ENCODE measurements at places on chromosomes 7 and 10.

- no peak for DNase-seq
These were observed 247.0 kb upstream of the FERD3L start for GRCh38 chr7:19392246-19392645.

- peak; percentile 5 for DNase-seq
These were observed 7.8 kb upstream of the ZYX start for GRCh38 chr7:143373255-143373794.

GRCh38 chr10:77036276-77036675 lies 601.3 kb downstream of the KCNMA1 start:
- no peak for DNase-seq

- no peak for DNase-seq
These were observed 43.5 kb downstream of the KMT2E start for GRCh38 chr7:105057472-105057871.

DNA sequence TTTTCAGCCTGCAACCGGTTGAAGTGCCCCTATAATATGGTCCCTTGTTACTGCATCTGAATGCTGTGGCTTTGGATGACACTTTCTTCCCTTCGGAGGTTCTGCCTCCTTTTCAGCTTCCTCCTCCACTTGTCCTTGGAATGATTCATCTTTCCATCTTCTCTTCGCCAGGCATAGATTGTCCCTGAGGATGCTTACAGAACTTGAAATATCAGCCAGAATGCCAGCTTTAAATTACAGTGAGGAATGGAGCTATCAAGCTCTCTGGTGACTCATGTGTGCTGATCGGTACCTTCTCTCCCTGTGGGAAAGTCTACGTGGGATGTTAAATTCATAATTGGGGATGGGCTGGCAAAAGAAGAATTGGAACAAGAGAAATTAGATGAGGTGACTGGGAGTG lies 45.9 kb upstream of the PDK4 start:
- DNase-seq: no peak

DNA sequence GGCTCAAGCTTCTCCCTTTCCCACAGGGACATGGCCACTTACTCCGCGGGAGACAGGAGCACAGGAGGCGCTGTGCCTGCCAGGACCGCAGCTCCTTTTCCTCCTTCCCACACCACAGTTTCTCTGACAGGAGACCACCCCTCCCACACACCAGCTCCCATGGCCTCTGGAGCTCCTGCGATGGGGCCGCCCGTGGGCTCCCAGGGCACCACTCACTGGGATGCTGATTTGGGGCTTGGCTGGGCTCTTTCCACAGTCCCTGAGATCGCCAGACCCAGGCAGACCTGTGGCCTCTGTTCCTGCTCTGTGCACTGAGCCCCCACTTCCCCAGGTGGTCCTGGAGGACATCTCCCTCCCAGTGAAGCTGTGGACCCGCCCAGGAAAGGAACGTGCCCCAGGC lies 226.9 kb upstream of the SHH start:
- no peak for DNase-seq

DNA sequence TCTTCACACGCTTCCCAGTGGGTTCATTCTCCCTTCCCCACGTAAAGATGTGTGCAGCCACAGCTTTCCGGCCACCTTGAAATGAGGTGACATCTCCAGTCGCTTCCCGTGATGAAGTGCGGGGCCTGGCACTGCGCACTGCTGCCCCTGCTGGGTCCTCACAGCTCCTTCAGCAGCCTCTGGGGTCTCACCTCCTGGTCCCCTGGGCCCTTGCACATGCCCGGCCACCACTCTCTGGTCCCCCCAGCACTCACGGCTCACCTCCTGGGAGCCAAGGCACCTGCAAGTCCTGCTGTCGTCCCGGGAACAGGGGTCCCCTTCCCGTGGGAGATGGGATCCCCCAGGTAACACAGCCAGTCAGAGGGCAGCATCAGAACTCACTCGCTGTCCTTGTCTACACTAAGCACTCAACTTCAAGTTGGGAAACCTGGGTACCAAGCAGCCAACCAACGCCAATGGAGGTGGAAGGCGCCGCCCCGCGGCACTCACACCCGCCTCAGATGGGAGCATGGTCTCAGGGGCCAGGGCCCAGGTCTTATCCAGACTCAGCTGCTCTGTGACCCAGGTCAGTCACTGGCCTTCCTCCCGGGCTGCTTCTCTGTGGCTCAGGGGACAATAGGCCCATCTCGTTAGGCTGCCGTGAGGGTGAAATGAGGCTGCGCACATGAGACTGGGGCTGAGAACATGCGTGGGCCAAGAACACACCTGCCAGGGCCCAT lies 176.2 kb downstream of the PTPRN2 start:
- no peak for DNase-seq

DNA sequence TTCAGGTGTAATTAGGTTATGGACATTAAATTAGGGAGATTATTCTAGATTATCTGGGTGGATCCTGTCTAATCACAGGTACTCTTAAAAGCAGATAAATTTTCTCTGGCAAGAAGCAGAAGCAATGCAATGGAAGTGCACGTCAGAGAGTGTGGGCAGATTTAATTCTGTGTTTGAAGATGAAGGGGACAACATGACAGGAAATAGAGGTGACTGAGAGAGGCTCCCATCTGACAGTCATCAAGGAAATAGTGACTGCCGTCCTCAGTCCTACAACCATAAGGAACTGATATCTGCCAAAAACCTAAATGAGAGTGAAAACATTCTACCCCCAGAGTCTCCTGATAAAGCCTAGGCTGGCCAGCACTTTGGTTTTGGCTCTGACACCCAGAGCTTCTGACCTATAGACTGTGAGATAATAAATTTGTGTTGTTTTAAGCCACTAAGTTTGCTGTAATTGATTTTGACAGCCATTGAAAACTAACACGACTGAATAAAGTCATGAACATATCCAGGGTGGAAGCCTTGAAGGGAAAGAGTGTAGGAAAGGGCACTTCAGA lies 30.5 kb upstream of the DDX50 start:
- no peak for DNase-seq

- no peak for DNase-seq
These were observed 11.2 kb downstream of the AVL9 start for GRCh38 chr7:32506266-32507054.

- DNase-seq: no peak
These were observed 6.5 kb downstream of the SAMD8 start for GRCh38 chr10:75117995-75118394.

GRCh38 chr7:151451156-151451555 lies 11.2 kb upstream of the CRYGN start:
- no peak for DNase-seq

DNA sequence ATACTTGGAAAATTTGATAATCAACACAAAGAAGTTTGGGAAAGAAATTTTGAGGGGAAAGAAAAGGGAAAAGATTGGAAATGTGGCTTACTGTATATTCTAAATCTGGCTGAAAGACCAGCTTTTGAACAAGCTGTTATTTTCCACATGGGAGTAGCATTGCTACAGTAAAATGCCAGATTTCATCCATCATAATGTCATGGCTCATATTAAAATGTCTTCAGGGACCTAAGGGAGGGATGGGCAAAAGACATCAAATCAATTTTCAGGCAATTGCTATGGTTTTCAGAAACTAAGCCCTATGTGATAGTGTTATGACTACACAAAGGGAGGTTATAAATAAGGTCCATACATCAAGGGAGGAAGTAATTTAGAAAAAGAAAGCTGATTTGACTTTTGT lies 1116.9 kb upstream of the CELF2 start:
- no peak for DNase-seq

GRCh38 chr10:101226491-101227428 lies 2.5 kb downstream of the LBX1 start:
- DNase-seq: no peak

DNA sequence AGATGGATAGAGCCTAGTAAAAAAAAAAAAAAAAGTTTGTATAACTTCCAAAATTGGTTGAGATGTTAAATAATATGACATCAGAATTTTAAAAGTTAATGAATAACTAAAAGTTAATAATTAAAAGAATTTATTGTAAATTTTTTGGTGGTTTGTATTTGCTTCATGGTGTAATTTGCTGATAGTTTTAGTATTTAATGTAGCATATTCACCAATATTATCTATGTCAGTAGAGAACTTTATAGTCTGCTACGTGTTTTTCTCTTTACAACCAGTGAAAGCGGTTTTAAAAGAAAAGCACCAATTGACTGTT lies 51.8 kb upstream of the STEAP4 start:
- no peak for DNase-seq

DNA sequence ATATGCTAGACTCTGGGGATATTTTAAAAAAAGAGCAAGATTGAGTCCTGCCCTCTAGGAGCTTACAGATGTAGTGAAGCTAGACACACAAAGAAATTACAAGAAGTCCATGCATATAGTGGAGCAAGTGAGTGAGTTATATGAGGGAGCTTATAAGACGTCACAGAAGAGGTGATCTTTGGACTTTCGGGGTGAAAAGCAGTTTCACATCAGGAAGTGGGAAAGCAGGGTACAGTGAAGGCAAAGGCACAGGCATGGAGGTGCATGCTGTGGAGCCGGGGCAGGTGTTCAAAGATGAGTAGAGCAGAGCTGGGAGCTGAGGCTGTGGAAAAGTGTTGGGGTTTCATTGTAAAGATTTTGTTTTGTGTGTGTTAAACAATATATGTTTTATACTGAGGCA lies 38.5 kb upstream of the EXOC6 start:
- DNase-seq: no peak

- no peak for DNase-seq
These were observed 2.6 kb downstream of the PPIF start for GRCh38 chr10:79349766-79350406.

DNA sequence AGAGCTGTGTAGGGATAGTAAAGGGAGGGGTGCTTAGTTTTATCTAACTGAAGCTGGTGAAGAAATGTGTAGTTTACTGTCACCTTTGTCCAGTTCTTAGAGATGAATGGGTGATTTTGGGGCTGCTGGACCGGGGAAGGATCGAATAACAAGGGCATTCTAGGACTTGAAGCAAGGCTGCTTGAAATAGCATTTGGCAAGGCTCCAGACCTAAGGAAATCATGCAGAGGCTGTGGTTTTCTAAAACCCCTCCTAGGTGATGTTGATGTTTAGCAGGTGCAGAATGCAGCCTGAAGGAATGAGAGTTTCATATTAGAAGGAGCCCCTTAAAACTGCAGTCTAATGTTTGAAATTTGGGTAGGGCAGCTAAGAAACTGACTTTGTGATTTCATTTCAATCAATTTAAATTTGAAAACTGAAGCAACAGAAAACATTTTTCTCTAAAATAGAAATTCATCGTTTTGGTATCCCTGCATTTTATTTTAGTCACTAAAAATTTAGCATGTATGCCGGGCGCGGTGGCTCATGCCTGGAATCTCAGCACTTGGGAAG lies 68.5 kb downstream of the TET1 start:
- DNase-seq: peak; percentile 10

- no peak for DNase-seq
These were observed 44.1 kb downstream of the HGF start for GRCh38 chr7:81725812-81726127.

DNA sequence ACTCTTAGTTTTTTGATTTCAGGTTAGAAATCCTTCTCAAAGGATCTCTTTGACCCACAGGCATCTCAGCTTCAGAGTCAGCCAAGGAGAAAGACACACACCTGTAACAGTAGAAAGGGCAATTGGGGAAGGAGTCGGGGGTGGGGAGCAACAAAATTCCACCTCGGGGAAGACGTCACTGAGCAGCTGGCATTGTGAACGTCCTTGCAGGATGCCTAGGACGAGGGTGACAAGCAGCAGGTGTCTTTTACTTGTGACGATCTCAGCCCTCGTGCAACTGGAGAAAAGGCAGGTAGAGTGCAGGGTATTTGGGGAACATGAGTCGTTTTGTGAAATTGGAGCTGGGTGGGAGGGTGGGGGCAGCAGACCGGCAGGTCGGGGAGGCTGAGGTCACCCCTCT lies 627.0 kb downstream of the ACTR3B start:
- no peak for DNase-seq

DNA sequence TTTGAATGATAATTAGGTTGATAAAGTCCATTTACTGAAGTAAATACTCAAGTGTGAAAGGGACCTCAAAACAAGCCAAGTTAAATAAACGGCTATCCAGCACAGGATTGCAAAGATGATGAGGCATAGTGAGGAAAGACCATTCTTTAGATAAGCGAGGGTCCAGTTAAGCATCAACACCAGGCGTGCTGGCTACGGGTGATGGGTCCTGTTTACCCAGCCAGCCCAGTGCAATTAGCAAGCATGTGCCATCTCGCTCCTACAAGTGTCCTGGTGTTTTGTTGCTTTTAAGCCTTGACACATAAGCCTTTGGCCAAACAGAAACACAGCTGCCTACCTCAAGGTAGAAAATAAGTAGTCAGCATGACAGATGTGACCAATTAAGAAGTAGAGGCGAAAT lies 7.1 kb downstream of the NEBL start:
- no peak for DNase-seq

DNA sequence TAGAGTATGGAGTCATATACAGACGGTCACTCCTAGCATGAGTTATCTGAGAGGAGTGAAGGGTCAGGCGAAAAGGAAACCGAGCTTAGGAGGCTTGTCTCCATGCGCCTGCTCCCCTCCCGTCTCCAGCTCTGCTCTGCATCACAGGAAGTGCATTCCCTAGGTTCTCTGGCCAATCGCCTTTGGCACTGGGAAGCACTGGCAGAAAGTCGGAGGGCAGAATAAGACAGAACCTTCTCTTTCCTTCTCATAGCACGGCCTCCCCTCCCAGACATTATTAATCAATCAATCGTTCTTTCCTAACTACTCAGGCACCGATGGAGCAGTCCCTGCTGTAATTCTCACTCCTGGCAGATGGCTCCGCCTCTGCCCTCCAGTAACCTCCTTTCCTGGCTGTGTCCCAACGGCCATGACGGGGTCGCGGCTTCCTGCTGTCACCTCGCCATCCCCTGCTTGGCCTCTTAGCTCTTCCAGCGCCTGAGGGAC lies 177.1 kb downstream of the FRMD4A start:
- no peak for DNase-seq

DNA sequence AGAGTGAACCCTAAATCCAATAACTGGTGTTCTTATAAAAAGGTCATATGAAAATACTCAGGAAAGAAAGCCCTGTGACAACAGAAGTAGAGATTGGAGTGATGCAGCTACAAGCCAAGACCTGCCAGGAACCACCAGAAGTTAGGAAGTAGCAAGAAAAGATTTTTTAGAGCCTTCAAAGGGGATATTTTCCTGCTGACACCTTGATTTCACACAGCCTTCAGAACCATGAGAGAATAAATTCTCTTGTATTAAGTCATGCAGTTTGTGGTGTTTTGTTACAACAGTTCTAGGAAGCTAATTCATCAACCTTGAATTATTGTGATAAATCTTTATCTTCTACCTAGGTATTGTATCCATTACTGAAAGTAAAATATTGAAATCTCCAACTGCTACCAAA lies 81.0 kb downstream of the HYCC1 start:
- DNase-seq: no peak
